Central memory CD4-positive, alpha-beta T cell (primary cell): ENCODE measurements at places on chromosomes 3 and 15.

GRCh38 chr3:98584547-98584946 is 8.9 kb downstream of the CPOX start:
- DNase-seq, result no peak

DNA sequence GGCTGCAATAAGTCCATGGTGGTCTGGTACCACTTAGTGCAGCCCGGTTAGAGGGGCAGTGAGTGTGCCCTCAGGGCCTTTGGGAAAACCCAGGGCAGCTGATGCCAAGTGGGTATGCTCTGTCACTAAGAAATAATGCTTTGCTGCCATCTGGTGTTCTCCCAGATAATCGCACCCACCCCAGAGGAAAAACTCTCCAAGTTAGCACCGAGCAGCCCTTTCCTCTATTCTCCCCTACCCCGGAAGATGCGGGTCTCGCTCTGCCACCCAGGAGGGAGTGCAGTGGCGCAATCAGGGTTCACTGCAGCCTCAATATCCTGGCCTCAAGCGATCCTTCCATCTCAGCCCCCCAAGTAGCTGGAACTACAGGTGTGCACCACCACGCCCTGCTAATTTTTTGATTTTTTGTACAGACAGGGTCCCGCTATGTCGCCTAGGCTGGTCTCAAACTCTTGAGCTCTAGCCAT is 21.3 kb upstream of the DAPK2 start:
- peak; percentile 59 for DNase-seq

DNA sequence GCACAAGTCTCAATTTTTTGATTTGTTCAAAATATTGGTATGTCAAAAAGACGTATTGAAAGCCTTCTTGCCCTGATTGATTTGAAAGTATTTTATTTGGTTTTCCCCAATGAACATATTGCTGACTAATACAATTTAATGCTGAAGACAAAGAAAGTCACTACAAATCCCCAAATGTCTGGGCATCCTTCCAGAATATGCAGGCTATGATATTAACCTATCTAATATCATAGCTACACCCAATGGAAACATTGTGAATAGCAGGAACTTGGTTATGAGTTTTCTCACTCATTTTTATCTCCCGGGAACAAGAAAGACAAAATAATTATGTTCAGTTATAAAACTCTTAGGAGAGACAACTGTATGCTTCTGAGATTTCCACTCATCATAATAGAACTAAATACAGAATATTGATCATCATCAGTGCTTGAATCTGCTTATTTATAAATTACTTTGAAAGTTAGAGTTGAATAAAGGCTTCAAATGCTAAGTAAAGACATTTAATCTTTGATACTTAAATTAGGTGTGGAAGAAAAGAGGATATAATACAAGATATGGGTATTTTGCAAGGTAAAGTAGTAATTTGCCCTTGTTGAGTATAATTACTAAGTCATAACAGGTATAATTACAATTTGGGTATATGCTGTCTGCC is 483.9 kb downstream of the RBMS3 start:
- DNase-seq, result no peak

GRCh38 chr3:33474896-33475295 is 34.7 kb upstream of the UBP1 start:
- DNase-seq, result no peak

GRCh38 chr15:44435893-44436667 is 8.7 kb downstream of the CTDSPL2 start:
- no peak for DNase-seq

GRCh38 chr3:143383421-143383820 is 263.9 kb downstream of the CHST2 start:
- no peak for DNase-seq

DNA sequence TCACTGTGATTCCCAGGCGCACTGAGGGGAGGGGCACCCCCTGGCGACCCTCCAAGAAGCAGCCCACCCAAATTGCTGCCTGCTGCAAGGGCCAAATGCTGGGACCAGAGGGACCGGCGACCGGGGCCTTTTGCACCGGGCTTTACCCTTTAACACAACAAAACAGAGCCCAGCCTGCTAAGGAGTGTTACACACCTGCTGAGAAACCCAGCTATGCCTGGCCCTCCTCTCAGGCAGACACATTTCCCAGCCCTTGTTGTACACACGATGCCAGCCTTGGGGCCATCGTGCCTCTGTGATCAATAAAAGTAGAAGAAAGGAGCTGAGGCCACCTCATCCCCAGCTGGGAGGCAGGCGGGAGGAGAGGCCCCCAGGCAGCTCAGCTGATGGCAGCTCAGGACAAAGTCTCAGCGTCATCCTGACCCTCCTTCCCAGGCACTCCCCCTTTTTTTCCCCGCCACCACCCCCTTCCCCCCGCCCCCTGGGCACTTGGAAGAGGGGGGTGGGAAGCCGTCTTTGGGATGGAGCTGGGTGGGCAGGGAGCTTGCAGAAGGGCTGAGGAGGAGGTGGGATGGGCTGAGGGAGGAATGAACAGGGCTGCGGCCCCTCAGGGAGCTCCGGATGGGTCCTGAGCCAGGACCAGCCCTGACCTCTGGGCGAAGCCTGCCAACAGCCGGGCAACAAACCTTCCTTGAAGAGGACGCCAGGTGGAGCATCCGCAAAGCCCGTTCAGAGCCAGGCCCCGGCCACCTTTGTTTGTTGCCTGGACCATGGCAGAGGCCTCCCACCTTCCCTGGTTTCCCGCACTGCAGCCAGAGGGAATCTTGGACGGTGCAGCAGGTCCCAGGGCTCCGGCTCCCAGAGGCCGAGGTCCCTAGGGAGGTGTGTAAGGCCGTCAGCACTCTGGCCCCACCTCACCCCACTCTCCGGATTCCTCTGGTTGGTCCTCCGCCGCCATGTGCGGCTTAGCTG is 45.9 kb upstream of the SEC61A1 start:
- no peak for DNase-seq

GRCh38 chr15:94535298-94536048 is 304.1 kb downstream of the MCTP2 start:
- no peak for DNase-seq

DNA sequence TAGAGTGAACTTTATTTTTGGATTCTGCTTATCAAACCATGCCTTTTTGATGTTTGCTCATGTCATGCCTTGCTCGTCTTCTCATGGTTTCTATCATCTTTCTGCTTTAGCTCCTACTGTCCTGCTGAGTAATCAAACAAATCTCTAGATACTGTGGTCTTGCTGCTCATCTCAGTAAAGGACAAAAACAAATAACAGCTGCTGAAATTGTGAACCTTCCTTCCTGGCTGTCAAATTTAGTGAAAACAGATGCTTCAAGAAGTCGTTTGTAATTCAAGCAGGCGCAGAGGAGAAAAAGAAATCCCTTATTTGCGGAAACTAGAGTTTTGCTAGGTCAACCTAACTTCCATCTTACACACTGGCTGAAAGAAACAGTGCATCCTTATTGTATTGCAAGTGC is 616.1 kb upstream of the ALCAM start:
- DNase-seq, result no peak

GRCh38 chr15:31545257-31545656 is 218.6 kb downstream of the KLF13 start:
- no peak for DNase-seq

DNA sequence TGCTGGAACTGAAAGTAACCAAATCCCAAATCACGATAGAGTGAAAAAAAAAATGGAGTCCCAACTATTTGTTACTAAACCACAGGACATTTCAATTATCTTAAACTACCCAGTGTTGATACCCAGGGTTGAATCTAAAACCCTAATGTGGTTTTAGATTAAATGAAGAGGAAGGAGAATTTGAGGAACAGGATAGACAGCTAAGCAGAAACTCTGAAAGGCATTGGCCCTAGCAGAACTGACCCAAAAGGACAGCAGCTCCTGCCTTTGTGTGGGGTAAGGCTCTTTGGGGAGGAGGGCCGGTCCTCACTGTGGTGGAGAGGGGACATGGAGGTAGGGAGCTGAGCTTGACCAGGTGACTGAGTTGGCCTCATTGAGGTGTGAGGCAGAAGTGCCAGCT is 30.7 kb upstream of the SNRK start:
- DNase-seq, result no peak

DNA sequence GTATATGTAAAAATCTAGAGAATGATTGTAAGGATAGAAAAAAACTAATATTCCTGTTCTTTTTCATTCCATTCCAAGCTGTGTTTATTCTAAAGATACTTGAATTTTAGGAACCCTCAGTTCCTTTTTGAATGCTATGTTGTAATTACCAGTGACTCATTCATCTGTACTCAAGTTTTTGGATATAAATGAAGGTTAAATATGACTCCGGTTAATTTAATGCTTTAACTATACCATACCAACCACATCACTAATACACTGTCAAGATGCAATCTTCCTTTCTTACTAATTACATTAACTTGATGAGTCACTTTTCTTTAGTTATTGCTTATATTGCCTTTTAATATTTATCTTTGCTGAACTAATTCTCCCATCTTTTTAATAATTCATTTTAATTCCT is 68.8 kb upstream of the ZNF148 start:
- no peak for DNase-seq

DNA sequence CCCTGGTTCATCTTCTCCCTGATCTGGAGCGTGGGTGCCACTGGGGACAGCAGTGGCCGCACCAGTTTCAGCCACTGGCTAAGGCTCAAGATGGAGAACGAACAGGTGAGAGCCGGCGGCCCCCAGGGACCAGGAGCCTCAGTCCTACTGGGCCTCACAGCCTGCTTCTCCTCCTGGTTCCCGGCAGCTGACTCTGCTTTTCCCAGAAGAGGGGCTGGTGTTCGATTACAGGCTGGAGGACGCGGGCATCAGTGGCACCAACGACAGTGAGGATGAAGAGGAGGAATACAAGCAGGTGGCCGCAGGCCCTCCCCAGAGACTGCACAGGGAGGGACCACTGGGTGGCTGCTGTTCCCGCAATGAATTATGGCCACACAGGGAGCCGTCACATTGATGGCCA is 54.4 kb downstream of the DNAH1 start:
- DNase-seq, result no peak

DNA sequence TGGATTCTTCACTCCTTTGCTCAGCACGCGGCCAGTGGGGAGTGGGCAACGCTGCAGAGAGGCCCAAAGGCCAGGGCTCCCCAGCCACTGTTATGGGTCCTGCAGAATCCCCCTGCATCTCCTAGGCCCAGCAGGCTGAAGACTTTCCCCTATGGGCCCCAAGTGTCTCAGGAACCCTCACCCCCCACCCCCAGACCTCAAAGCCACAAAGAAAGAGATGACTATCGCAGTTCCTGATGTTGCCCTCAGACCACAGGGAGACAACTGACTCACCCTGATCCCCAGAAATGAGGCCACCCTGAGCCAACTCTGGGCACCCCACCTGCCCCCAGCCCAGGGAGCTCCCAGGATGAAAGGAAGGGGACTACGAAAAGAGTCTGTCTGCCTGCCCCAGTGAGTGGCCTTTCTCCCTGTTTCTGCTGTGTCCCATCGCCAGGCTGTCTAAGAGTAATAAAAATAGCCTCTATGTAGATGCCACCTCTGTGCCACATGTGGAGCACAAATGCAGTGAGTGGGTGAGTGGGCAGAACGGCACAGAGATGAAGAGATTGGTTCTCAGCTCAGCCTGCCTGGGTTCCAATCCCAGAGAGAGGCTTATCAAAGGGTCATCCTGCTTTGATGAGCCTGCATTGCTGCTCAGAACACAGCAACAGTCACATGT is 283.0 kb downstream of the UACA start:
- DNase-seq, result peak; percentile 65

DNA sequence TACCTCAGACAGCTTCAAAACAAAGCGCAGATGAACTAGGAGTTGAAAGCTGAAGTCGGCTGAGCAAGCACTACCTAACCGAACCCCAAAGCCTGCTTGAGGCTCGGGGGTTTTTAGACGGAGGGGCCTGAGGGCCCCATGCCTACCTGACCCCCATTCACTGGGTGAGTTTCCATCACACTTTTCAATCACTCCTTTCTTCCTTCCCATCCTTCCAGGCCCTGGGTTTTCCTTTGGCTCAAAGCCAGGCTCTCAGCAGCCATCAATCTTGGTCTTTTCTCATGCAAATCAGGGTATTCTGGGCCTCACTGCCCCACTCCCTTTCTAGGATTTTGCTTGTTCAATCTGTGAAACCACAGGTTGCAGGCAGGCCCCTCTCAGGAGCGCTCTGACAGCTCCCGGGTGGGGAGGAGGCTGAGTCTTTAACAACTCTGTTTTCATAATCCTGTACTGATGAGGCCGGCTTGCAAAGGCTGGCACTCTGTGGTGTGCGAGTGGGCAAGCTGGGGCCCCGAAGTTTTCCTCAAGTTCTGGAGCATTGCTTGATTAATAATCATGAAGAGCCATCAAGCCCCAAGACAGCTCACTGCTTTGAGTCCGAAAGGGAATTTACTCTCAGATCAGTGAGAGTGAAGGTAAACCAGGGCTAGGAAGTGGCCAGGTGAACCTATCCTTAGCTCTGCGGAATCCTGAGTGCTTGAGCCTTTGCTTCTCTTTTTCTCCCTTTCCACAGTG is 97.6 kb downstream of the FRMD4B start:
- no peak for DNase-seq

- DNase-seq, result no peak
Measured at GRCh38 chr15:87805117-87805820, 451.3 kb downstream of the NTRK3 start.

- DNase-seq, result no peak
Measured at GRCh38 chr3:142878649-142879300, 10.1 kb downstream of the PCOLCE2 start.

DNA sequence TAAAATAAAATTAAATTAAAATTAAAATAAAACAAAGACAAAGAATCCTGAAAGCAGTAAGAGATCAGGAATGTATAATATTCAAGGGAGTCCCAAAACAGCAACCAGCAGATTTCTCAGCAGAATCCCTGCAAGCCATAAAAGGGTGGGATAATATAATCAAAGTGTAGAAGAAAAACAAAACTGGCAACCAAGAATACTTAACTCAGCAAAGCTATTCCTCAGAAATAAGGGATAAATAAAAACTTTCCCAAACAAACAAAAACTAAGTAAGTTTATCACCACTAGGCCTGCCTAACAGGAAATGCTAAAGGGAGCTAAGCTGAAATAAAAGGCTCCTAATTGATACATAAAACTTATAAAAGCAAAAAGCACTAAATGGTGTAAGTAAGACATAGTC is 29.8 kb downstream of the THBS1 start:
- DNase-seq, result no peak

DNA sequence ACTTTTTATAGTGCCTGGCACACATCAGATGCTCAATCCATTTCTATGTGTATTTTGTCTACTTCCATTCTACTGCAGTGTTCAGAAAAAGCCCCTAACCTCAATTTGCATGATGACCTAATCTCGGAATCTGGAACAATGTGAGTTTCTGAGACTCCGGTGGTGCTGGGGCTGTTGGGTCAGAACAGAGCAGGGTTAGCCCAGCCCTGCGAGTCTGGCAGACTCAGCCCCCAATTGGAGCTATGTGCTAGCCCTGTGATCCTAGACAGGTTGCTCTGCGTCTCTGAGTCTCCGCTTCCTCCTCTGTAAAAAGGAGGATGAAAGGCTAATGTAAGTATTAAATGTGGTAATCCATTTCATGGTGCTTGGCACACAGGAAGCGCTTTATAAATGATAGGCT is 95.0 kb upstream of the ICE2 start:
- peak; percentile 75 for DNase-seq

GRCh38 chr3:171057072-171057471 is 30.6 kb upstream of the SLC2A2 start:
- DNase-seq, result no peak

DNA sequence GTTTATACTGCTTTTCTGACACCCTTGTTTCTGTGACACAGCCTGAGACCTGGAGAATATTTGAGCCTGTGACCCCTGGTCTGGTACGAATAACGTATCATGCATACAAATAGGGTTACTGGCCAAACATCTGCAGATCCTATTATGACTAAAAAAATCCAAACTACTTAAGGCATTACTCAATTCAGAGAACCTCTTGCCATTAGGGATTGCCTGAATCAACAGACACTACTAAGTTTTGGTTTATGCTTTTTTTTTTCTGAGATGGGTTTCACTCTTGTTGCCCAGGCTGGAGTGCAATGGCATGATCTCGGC is 35.4 kb downstream of the OSBPL10 start:
- no peak for DNase-seq
